ENCODE measurements at places on chromosomes 4 and X.
A peak's percentile ranks its signal among the peaks of the same experiment; 100 is the strongest.

DNA sequence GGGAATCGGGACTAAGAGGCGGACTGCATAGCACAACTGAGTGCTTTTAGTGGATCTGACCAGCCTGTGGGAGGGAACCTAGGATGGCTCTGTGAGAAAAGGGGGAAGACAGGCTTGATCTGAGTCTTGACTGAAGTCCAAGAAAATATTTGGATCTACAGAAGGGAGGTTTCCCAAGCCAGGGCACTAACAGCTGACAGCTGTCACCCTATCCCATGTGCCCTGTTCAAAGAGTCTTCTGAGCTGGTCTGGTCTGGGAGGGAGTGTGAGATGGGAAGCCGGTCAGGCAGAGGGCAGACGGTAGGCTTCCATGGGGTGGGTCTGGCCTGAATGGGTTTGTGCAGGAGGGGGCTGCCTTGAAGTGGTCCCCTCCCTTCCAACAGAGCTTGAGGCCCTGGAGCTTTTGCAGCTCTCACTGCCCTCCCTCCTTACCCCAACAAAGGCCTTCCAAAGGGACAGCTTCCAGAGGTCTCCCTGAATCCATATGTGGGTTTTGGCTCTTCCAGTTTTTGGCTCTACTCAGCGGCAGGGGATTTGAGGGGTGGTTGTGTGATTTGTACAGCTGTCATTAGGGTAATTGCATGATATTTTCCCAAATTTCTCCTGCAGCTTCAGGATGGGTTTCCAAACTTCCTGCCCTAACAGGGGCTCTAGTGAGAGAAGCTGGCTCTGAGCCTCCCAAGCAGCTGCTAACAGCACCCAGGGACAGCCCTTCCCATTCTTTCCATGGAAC lies 643.7 kb downstream of the BCOR start:
- no peak for DNase-seq

GRCh38 chr4:127737295-127737694 lies 7.1 kb downstream of the SLC25A31 start:
- DNase-seq = no peak

DNA sequence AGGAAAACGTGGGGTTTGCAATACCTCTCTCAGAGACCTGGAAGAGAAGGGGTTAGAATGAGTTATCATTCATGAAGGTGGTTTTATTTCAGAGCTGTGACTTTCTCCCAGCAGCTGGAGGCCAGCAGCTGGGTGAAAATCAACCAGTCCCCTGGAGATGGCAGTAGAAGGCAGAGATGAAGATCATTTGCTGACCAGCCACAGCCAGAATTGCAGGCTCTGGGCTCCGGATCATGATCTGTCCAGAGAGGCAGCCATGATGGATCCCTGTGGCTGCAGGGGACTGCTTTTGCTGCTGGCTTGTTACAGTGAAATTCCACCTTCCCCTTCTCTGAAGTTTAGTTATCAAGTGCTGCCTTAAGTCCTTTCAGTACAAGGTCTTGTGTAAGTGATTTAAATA lies 46.9 kb upstream of the TAB3 start:
- DNase-seq = no peak

DNA sequence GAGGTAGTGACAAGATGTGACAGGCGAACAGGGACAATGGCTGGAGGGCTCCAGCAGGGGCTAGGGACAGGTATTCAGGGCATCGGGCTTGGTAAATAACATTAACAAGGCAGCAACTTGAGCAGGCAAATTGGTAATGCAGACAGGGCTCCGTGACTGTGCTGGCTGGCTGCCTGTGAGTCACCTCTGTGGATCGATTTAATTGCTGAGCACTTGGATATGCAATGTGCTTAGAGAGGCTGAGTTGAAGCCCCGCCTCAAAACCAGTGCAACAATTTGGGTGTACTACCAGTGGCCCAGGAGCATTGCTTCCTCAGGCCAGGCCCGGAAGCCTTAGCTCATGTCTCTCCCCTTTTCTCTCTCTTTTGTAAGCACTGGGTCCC lies 19.5 kb downstream of the CNGA2 start:
- DNase-seq = no peak

- no peak for DNase-seq
Observed at GRCh38 chrX:13692771-13693231, 3.9 kb downstream of the RAB9A start.

GRCh38 chr4:120528428-120528827 lies 394.1 kb downstream of the PRDM5 start:
- DNase-seq = no peak

DNA sequence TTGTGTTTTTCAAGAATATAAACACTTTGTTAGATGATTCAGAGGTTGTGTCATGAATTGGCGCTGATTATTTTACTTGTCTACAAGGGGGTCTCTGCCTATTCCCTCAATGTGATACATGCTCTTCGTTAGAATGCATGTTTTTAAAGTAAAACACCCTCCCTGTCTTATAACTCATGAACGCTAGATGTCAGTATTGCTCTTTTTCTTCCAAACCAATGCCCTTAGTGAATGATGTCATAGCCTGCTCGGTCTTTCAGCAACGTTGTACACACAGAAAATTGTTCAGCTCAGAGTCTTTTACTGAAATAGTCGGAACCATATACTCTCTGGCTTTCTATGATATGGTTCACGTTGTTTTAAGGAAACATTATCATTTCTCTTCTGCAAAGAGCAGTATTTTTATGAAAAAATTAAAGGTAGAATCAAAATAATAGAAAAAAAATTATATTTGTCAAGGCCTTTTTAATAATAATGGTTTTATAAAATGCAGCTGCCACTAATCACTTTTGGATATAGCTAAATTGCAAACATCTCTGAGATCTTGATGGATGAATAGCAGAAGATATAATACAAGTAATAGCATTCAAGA lies 292.9 kb downstream of the TLL1 start:
- DNase-seq = peak; percentile 32

GRCh38 chr4:722169-722725 lies 16.6 kb downstream of the PCGF3 start:
- no peak for DNase-seq

DNA sequence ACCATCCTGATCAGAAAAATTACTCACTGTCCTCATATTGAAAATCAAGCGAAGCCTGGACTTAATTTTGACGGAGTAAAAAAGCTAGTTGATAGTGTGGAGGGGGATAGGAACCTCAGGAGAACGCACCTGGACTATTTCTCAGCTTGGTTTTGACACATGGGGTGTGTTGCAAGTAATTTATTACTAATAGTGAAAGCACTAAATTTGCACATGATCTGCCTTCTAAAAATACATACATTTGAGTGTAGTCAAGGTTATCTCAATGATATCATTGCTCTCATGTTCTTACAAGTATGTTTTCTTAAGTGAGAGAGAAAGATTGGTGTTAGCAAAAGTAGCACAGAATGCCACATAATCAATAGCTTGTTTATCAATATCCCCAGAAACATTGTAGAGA lies 29.5 kb downstream of the LRIT3 start:
- DNase-seq = no peak

DNA sequence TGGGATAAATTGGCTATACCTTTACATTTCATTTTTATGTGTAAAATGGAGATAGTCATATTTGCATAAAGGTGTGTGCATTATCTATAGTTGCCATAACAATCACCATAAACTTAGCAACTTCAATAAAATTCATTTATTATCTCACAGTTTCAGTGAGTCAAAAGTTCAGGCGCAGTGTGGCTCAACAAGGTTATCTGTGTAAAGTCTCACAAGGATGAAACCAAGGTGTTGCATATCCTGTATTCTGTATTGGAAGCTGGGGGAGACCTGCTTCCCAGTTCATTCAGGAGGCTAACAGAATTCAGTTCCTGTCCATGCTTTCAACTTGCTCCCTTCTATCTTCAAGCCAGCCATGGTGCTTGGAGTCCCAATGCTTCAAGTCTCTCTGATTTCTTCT lies 169.5 kb downstream of the KCTD8 start:
- no peak for DNase-seq

GRCh38 chr4:77930154-77930639 lies 67.6 kb downstream of the MRPL1 start:
- no peak for DNase-seq

- DNase-seq = no peak
Observed at GRCh38 chr4:8774071-8774470, 97.6 kb downstream of the HMX1 start.

- no peak for DNase-seq
Observed at GRCh38 chr4:174600391-174600790, 78.1 kb upstream of the HPGD start.

GRCh38 chr4:151143162-151143561 lies 43.7 kb downstream of the RPS3A start:
- no peak for DNase-seq

GRCh38 chrX:139930401-139930800 lies 2.5 kb downstream of the ATP11C start:
- no peak for DNase-seq

DNA sequence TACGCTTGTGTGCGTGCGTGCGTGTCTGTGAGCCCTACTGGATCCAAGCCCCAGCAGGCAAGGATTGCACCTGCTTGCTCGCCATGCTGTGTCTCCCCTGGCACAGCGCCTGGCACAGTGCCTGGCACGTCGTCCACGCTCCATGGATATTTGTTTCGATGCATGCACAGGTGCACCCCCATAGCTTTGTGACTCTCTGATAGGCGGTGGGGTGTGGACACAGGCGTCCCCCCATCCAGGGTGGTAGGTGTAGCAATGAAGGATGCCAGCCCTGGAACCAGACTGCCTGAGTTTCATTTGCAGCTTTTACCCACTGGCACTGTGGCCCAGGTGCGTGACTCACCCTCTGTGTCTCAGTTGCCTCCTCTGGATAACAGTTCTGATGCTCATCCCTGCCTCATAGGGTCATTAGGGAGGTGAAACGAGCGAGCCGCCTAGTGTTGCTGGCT lies 20.2 kb downstream of the PIGG start:
- no peak for DNase-seq

- DNase-seq = no peak
Observed at GRCh38 chrX:39692796-39693195, 405.0 kb downstream of the BCOR start.

DNA sequence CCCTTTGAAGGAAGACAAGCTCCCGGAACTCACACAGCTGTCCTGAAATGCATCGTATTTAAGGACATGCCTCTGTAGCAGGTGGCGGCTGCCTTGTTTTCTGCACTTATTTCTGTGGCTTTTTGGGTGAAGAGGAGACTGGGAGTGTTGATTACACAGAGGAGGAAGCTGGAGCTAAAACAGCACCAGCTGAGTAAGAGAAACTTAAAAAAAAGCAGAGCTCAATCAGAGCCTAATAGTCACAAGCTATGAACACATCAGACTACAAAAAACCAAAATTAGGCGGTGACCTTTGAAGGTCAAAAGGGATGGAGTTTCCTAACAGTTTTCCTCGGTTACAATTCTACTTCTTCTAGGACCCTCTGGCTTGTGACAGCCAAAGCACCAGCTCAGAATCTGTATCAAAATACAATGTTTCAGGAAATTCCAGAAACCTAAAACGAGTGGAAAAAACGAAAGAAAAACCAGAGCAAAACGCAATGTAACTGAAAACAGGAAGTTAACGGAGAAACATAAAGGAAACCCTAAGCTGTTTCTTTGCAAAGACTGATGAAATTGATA lies 13.5 kb downstream of the PRKX start:
- no peak for DNase-seq

GRCh38 chr4:149534779-149535178 lies 280.9 kb downstream of the IQCM start:
- no peak for DNase-seq

DNA sequence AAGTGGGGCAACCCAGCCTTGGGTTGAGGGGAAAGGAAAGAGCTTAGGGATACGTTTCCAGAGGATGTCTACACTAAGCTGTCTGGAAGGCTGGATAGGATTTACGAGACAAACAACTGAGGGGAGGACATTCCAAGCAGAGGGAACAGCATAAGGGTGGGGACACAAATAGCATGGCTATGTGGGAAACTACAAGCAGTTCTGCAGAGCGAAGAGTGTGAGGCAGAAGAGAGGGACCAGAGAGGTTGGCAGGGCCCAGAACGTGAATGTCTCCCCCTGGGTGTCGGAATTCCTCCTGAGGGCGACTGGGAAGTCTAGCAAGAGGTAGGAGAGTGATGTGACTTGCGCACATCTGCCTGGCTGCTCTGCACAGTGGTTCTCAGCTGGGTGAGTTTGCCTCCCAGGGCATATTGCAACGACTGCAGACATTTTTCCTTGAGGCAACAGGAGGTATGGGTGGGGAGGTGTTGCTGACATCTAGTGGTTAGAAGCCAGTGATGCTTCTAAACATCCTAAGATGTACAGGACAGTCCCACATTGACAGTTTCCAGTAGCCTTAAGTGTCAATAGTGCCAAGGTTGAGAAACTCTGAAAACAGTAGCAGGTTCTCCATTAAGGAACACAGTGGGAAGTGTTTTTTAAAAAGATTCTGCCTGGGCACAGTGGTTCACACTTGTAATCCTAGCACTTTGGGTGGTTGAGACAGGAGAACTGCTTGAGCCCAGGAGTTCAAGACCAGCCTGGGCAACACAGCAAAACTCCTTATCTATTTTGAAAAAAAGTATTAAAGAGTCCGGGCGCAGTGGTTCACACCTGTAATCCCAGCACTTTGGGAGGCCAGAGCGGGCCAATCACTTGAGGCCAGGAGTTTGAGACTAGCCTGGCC lies 9.2 kb downstream of the NDUFA1 start:
- DNase-seq = no peak

DNA sequence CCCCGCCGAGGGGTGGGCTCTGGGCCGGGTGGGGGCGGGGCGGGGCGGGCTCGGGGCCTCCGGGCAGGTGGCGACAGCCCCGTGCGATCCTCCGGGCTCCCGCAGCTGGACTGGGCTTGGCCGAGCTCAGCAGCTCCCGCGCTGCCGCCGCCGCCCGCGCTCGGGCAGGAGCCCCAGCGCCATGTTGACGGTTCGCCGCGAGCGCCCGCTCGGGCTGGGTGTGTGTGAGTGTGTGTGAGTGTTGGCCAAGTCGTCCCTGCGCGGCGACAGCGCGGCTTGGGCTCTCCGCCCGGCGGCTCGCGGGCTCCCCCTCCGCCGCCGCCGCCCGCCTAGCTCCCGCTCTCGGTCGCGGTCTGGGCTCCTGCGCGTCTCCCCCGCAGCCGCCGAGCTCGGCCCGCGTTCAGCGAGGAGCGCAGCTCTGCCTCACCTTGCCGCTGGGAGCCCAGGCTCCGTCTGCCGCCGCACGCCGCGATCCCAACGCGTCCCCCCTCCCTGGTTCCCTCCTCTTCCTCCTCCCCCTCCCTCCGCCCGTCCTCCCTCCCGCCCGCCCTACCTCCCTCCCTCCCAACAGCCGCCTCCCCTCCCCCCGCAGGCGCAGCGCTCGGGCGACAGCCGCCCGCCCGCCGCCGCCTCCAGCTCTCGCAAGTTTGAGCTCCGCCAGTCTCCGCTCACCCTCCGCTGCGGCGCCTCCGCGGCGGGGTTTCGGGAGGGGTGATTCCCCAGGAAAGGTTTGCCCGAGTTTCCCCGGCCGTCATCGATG lies at the start of gene BCOR:
TSS of gene BCOR (minus strand) at position 455 of the 760 bp plus-strand sequence. CDS start 20,029 bp downstream, outside the sequence.
- DNase-seq = peak; percentile 18
